ENCODE measurements at places on chromosomes 13 and 19.

- no peak for DNase-seq
Measured at GRCh38 chr13:111451402-111451801, 131.0 kb downstream of the TEX29 start.

- DNase-seq: no peak
Measured at GRCh38 chr13:20402881-20403280, 122.8 kb downstream of the CRYL1 start.

- DNase-seq: no peak
Measured at GRCh38 chr13:59873856-59874255, 289.9 kb downstream of the DIAPH3 start.

GRCh38 chr13:110841846-110842245 is 73.0 kb downstream of the ANKRD10 start:
- DNase-seq: no peak
